ENCODE measurements at places on chromosomes 7 and 10. TPM values are rescaled to one million over a fixed set of nuclear protein-coding genes. Genes with fewer than 3 reads are reported as not detected.

COBL gene
- 0.66 TPM for total RNA-seq

ADARB2 gene
- total RNA-seq: 2.5 TPM

ZSCAN25 gene
- total RNA-seq: 16.7 TPM

DENND2A gene
- total RNA-seq: 1.0 TPM

LIPJ gene
- 0.42 TPM for total RNA-seq

VPS26A gene
- 14.6 TPM for total RNA-seq

LIPK gene
- total RNA-seq: 0.33 TPM

LLCFC1 gene
- total RNA-seq: not detected

LBX1 gene
- not detected for total RNA-seq

POR gene
- total RNA-seq: 44.6 TPM

AGAP9 gene
- 4.2 TPM for total RNA-seq

PRLHR gene
- total RNA-seq: 0.05 TPM

CCL24 gene
- 0.19 TPM for total RNA-seq

SEPTIN7 gene
- 362 TPM for total RNA-seq
